ENCODE measurements at places on chromosomes 5 and 9.

GRCh38 chr5:96995419-96995818 is 59.5 kb downstream of the LNPEP start:
- DNase-seq, result no peak

- no peak for DNase-seq
Observed at GRCh38 chr5:143678148-143678905, 133.6 kb upstream of the HMHB1 start.

DNA sequence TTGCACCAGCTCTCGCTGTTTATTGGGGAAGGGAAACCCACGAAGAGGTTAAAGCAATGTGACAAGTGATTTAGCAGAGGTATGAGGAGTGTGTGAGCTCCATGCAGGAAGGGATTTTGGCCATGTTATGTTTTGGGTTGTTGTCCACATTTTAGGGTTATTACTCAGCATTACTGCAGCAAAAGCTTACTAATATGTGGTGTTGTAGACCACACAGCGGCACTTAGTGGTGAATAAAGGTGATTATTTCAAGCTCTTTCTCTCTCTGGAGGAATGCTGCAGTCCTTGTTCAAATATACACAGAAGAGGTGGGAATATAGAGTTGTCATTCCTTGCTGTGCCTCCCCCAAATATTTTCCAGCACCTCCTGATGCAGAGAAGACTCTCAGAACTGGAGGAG is 29.7 kb upstream of the AKNA start:
- no peak for DNase-seq

- DNase-seq, result no peak
Observed at GRCh38 chr5:16558984-16559629, 57.7 kb downstream of the RETREG1 start.

DNA sequence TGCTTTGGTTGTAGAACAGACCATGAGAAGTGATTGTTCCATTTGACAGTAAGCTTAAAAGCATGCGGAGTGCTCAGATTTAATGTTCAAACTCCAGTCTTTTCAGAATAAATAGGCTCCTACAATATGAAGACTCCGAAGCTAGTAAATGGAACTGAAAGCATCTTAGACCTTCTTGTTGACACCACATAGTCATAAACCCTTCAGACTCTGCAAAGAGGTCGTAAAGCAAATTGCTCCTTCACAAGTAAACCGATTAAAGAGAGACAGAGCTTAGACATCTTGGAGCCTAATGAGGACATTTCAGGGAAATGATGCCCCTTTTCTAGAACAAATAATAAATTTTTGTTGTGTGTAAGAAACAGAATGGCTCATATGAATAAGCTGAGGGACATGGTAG is 511.0 kb upstream of the RIOK2 start:
- no peak for DNase-seq

- DNase-seq, result peak; percentile 21
Observed at GRCh38 chr9:91681461-91682305, 258.1 kb upstream of the NFIL3 start.
